Activated naive CD4-positive, alpha-beta T cell treated with anti-CD3 and anti-CD28 coated beads, Interleukin-2, amount 50 U/mL, for 16 hours (primary cell): ENCODE measurements at places on chromosomes 13 and 19.

- DNase-seq: no peak
Observed at GRCh38 chr13:22948421-22948820, 232.4 kb upstream of the SGCG start.

- DNase-seq: peak; percentile 73
Observed at GRCh38 chr19:14479975-14480699, 5.0 kb upstream of the PTGER1 start.

GRCh38 chr19:1754636-1755466 lies 1.5 kb downstream of the ONECUT3 start:
- no peak for DNase-seq

DNA sequence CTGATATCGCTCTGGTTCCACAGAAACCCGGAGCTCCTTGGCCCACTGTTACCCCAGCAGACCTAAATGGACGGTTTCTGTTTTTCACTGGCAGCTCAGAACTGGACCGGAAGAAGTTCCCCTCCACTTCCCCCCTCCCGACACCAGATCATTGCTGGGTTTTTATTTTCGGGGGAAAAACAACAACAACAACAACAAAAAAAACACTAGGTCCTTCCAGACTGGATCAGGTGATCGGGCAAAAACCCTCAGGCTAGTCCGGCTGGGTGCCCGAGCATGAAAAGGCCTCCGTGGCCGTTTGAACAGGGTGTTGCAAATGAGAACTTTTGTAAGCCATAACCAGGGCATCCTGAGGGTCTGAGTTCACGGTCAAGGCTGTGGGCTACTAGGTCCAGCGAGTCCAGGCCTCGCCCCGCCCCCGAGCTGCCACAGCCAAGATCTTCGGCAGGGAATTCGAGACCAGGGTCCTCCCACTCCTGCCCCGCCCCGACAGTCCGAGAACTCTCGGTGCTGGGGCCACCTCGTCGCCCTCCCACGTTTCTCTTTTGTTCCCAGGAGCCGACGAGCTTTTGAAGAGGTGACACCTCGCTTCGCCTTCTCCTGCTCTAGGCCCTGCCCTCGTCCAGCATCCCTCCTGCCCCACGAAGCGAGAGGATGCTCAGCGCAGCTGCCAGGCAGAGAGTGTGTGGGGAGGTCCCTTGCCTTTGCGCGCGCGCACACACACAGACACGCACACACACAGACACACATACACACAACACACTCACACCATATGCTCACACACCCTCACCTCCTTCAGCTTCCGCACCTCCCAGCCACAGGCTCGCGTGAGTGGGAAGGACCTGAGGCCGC lies 8.8 kb downstream of the ZIC2 start:
- DNase-seq: no peak

- no peak for DNase-seq
Observed at GRCh38 chr13:106651442-106651841, 83.5 kb upstream of the ARGLU1 start.

DNA sequence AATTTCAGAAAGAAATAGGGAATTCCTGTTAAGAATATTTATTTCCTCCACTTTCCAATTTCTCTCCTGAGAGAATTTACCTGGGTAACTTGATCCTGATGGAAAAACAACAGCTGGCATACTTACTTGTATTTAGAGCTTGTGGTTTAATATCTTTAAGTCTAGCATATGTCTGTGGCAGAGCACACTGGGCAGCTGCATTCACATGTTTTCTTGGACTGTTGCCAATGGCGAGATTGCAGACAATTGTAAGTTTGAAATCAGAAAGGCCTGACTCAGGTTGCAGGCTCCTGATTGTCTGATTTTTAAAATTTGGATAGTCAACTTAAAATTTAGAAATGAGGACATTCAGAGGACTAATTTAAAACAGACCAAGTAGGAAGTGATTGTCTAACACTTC lies 66.9 kb downstream of the NHLRC3 start:
- no peak for DNase-seq

GRCh38 chr13:23467048-23467931 lies 33.8 kb upstream of the SACS start:
- no peak for DNase-seq

- DNase-seq: no peak
Observed at GRCh38 chr19:45578861-45579260, 5.7 kb downstream of the OPA3 start.

GRCh38 chr13:110348309-110349105 lies 41.4 kb downstream of the COL4A2 start:
- no peak for DNase-seq

DNA sequence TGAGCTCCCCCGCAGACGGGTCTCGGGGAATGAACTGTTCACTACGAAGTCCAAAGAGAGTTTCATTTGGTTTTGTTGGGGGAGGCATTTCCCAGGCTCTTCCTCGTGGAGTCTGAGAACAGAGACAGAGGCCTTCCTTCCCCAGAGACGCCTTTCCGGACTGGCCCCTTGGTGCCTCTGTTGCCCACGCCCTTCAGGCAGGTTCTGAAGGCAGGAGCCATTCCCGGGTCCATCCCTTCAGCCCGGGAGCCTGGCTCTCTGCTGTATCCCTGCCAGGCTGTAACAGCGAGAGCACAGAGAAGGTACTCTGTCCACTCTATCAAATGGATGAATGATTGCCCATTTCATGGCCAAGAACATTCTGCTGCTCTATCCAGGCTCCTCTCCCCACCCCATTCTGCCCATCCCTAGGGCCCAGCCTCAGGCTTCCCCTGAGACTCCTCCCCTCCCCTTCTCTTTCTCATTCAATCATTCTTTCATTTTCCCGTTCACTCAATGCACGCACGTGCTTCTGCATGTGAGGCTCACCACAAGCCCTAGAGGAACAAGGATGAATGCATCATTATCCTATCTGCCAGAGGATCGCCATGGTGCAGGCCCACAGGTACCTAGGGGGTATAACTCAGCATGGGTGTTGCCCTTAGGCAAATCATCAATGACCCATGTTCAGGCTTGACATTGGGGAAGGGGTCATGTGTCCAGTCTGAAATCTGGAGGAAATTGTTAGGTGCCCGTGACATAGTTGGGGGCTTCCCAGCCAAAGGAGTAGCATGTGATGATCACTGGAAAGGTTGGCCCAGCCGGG lies 298.6 kb downstream of the ZNF536 start:
- DNase-seq: no peak

DNA sequence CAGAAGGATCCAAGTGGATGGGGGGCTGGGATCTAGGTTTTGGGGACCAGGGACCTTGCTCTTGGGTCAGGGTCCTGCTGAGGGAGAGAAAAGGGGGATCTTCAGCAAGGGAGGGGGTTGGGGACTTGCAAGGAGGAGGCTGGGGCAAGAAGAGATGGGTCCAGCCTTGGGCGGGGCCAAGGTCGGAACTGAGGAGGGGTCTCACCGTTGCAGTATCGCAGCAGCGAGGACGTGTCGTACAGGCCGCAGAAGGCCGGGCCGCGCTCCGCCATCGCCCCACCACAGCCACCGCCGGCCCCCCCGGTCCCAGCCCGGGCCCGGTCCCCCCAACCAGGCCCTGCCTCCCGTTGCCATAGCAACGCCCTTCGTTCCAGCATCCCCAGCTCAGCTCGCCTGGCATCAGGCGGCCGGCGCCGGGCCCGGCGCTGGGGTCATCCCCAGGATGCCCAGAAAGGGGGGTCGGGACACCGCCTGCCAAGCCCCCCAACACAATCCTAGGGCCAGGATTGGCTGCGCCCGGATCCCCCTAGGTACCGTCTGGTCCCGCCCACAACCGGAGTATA lies 6.0 kb upstream of the EML2 start:
- no peak for DNase-seq

- DNase-seq: no peak
Observed at GRCh38 chr19:45960595-45961235, 12.9 kb downstream of the NOVA2 start.

GRCh38 chr13:43377149-43377548 lies 353.8 kb downstream of the DNAJC15 start:
- DNase-seq: no peak

DNA sequence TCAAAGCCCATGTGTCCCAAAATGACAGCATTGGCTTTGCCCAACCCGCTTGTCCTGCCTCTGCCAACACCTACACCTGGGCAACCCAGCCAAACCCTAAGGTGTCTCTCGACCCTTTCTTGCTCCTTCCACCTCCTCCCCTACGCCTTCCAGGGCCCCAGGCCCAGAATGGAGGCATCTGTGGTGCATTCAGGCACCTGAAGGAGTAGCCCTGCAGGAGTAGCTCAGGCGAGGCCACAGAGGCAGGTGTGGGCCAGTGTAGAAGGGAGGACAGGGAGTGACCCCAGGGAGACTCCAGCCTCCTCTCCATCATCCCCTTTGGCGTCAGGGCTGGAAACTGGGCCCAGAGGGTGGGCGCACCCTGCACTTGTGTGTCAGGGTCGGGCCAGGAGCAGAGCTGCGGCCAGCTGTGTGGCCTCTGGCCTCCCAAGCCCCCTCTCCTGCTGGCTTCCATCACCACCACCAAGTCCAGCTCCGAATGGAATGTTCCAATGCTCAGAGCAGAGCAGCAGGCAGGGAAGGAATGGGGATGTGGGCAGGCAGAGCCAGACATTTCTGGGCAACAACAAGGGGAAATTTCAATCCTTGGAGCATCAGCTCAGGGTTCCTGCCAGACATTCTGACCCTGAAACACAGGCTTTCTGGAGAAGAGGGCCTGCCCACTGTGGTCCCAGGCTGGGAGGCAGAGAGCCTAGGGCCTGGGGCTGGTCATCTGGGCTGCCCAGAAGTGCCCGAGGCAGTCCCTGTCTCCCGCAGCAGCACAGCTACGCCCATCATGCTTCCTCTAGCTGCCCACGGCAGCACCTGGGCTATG lies 16.4 kb downstream of the PLEKHF1 start:
- DNase-seq: no peak

GRCh38 chr13:23871616-23872220 lies 17.5 kb downstream of the MIPEP start:
- no peak for DNase-seq

- DNase-seq: no peak
Observed at GRCh38 chr13:61608138-61608537, 192.5 kb upstream of the PCDH20 start.

- DNase-seq: no peak
Observed at GRCh38 chr13:94139393-94139995, 340.0 kb downstream of the DCT start.

DNA sequence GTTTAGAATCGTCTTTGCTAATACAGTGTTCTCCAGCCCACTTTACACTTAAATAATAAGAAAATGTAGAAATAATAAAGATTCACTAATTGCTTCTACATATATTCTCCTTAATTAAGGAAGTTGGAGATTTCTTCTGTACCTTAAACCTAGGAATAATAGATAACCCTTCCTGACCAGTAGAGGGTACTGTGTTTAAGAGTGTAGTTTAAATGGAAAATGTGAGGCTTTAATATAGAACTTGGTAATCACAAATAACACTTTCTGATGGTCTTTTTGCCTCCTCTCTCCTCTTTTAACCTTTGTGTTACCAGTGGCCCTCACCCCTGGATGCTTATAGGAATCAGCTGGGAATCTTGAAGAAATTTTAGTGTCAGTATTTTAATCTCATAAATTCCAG lies 20.7 kb downstream of the POMP start:
- DNase-seq: no peak

DNA sequence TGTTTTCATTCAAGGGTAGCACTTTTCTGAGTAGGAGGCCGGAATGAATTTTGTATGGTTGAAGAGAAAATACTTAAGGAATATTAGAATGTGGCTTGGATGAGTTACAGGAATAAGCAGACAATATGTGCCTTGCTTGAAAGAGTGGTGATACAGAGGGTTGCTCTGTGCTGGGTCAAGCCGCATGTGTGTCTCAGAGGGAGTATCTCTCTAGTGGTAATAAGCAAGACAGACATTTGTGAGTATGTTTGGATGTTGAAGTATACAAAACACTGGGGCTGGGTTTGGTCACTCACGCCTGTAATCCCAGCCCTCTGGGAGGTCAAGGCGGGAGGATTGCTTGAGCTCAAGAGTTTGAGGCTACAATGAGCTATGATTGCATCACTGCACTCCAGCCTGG lies 103.9 kb downstream of the LMO7 start:
- DNase-seq: no peak

DNA sequence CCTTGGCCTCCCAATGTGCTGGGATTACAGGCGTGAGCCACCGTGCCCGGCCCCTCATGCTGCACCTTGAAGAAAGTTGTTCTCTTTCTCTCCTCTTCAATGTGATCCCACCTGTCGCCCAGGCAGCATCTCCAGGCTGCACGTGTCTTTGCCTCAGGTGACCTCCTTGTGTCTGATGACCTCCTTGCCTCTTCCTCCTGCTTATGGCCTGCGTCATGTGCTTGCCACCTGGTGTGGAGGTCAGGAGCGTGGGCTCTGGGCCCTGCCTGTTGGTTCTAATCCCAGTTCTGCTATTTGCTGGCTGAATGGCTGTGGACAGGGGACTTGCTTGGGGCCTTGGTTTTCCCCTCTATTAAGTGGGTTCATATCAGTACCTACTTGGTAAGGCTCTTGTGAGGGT lies 6.3 kb downstream of the BICRA start:
- DNase-seq: no peak

DNA sequence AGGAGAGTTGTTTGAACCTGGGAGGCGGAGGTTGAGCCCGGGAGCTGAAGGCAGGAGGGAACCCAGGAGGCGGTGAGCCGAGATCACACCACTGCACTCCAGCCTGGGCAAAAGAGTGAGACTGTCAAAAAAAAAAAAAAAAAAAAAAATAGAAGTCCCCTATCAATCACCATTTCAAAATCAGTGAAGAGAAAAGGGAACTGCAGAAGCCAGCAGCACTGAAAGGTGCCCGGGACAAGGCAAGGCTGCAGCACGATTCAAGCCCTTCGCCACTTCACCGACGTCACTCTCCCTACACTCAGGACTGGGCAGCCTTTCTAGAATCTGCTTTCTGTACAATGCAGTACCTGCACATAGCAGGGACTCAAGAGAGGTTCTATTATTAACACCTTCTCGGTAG lies 21.9 kb upstream of the USP12 start:
- DNase-seq: no peak

GRCh38 chr19:5504114-5504513 lies 48.9 kb downstream of the ZNRF4 start:
- DNase-seq: no peak

- no peak for DNase-seq
Observed at GRCh38 chr19:49150944-49151243, 4.3 kb downstream of the HRC start.

DNA sequence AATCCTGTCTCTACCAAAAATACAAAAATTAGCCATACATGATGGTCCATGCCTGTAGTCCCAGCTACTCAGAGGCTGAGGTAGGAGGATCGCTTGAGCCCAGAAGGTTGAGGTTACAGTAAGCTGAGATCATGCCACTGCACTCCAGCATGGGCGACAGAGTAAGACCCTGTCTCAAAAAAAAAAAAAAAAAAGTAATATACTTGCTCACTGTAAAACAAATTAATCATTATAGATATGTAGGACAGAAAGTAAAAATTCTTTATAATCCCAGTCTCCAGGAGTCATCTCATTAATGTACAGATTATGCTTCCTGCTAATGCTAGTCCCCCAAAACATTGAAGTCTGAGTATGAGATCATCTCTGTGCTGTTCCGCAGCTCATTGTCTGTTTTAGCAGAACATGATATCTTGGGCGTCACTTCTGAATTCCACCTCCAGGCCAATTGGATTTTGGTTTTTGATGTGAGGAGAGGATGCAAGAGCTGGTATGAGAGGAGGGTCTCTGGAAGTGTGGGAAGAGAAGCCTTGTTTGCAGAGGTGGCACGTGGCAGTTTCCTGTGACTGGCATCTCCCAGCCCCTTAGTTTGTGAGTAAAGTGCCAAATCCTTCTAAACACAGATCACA lies 75.4 kb upstream of the NPAS1 start:
- DNase-seq: no peak
